ENCODE measurements at places on chromosomes 1 and 21.

DNA sequence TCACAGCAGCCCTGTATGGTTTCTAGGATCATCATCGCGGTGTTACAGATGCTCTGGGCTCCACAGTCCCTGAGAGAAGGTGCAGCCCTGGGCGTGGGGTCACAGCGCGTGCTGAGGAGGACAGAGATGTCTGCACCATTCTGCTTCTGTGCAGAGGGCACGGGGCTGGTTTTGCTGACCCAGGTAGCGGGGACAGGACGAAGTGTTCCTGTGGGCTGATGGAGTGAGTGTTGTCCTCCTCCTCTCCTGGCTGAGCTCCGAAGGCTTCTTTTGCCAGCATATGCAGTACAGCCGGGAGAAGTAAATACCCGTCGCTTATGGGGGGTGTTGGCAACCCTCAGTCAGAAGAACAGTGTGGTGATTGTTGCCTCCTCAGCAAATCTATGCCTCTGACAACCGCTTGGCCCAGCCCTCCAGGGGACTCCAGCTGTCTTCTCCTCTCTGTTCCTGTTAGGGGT is 101.5 kb downstream of the DDX20 start:
- DNase-seq = no peak

- DNase-seq = no peak
These were observed 11.4 kb upstream of the PRMT2 start for GRCh38 chr21:46624050-46624449.

- DNase-seq = no peak
These were observed 101.7 kb downstream of the UBIAD1 start for GRCh38 chr1:11374748-11375110.

DNA sequence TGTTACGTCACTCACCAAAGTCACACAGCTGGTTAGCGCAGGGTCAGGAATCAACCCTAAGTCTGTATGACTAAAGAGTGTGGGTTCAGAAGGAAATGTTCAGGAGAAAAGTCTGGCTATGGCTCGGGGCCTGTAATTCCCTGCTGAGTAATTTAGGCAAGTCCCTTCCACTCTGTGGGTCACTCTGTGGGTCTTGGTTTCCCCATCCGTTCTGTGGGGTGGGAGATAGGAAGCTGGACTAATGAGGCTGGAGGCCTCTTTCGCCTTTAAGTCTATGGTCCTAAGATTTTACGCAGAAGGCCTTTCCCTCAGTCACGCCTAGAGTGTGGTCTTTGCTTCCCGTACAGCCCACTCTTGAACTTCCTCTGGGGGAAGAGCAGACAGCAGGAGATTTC is 14.3 kb upstream of the MED18 start:
- no peak for DNase-seq

- DNase-seq = no peak
These were observed 6.2 kb downstream of the AMPD2 start for GRCh38 chr1:109625601-109626560.

DNA sequence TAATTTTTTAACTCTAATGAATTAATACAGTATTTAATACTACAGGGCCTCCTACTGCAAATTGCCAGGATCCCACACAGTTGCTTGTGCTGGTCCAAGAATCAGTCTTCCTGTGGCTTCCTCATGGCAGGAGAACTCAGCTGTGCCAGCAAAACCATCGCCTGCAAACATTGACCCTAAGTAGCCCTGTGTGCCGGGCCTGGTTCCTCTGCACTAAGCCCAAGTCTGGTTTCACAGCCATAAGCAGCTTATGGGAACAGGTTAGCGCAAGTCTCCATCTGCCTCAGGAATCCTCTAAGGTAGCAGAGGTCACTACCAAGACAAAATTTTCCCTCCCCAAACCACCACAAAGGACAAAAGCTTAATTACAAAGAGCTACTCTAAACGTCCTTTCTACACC is 216.6 kb downstream of the PLA2G4A start:
- DNase-seq = no peak

DNA sequence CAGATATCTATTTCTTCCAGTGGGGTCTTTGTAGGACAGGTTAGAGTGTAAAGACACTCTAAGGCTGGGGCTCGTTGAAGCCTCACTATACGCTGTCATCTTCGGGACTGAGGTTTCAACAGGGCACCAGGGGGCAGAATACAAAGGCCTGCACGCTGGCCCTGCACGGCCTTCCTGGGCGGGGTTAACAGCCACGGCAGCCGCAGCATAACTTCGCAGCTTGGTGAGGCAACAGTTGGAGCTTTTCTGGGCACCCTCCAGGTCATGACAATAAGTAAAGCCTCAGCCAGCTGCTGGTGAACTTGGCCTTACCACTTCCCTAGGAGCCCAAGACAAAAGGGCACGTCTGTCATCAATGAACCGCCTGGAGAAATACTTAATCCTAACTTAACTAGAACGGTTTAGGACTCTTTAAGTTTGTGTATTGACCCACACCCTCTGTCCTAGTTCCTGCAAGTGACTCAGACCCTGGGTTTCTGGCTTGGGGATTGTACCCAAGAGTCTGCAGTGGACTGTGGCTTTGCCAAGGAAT is 2.3 kb upstream of the RUNX1 start:
- no peak for DNase-seq

GRCh38 chr1:235327559-235328270 is at the start of gene ARID4B:
Gene ARID4B (minus strand): TSS chr1:235328179. CDS start chr1:235326919, 1,260 bp downstream.
- DNase-seq = no peak

DNA sequence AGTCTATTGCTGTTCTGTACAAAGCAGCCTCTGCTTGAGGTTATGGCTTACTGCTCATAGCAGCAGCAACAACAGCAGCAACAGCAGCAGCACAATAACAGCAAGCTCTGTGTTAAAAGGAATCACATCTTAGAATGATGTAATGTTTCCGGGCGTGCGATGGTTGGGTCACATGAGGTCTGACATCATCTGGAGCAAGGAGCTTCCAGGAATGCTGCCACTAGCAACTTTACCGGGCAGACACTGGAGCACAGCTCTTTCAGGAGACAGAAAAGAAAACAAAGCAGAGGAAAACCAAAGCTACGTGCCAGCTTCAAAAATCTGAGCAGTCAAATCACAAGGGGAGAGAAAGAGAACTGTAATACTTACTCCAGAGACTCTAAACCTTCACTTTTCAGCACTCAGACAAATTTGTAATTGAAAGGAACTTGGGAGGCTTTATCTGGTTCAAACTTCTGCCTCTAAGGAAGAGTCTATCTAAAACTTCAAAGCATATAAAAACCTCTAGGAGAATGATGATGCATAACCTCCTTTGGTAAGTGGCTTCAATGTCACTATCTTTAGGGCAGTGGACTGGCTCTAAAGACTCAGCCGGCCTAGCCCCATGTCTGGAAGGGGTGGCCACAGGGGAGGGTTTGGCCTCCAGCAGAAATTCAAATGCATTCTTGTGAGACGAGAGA is 28.3 kb upstream of the RAB3GAP2 start:
- DNase-seq = no peak

DNA sequence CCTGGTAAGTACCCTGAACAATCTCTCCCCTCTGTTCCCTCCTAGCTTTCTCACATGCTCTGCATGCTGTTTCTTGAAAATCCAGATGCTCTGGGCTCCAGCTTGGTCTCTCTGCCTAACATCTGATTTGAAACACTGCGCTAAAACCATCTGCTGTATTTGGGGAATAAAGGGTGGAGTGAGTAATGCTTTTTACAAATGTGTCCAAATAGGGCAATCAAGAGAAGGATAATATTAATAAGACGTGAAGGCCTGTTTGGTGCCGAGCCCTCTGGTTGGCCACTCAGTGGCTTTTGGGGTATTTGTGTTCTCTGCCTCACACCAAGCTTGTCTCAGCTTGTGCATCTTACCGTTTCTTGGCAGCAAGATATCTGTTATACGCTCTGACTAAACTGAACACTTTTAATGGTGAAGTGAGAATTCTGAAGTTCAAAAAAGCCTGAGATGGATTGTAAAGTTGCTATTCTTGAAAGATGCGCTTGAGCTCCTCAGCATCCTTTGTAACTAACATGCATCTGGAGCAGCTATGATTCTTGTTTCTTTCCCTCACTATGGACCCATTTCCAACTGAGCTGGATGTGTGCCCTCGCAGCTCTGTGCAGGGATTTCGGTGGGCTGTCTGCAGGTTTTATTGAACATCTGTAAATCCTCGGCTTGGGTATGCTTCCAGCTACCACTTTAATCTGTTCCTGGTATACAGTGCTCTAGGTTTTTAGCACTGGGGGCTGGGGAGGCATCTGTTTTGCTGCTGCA is 269.4 kb downstream of the RWDD3 start:
- DNase-seq = no peak

DNA sequence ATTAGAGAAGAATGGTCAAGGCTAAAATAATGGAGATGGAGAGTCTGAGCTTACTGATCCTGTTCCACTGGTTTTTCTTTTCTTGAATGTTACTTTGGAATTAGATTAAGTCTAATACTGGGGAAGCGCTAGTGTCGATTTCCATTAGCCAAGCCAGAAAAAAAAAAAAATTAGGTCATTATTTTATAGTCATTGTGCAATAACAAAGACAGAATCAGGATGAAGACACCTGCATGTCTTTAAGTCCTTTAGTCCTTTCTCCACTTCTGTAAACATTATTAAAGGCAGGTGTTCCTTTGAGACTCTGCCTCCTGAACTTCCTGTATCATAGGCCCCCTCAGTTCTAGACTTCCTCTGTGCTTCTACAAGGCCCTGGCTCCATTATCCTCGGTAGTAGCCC is 42.8 kb downstream of the MYSM1 start:
- peak; percentile 23 for DNase-seq

DNA sequence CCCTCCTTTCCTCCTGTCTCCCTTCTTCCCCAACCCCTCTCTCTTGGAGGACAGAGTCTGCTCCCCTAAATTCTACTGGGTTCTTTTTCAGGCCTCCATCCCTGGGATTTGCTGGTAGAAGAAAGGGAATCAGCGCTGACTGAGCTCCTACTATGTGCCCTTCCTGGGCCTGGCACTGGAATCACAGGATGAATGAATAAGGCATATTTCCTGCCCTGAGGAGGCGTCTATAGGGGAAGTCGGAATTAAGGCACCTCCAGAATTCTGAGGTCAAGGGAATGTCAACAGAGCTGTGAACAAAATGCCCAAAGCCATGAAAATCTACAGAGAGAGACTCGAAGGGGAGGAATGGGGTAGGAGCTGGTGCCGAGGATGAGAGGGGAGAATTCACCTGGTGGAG is 17.4 kb upstream of the BTG2 start:
- DNase-seq = no peak

- no peak for DNase-seq
These were observed 368.5 kb upstream of the DPYD start for GRCh38 chr1:98289311-98289710.

- peak; percentile 93 for DNase-seq
These were observed at the start of gene CNIH3 for GRCh38 chr1:224615861-224616755. Gene CNIH3 (plus strand): TSS chr1:224616317. CDS start chr1:224617175, 858 bp downstream.

GRCh38 chr1:107750364-107750959 is 214.5 kb downstream of the VAV3 start:
- DNase-seq = peak; percentile 73

- no peak for DNase-seq
These were observed 250.1 kb downstream of the KCNH1 start for GRCh38 chr1:210883821-210884220.

GRCh38 chr1:111791776-111792175 is 36.1 kb downstream of the DDX20 start:
- DNase-seq = no peak

DNA sequence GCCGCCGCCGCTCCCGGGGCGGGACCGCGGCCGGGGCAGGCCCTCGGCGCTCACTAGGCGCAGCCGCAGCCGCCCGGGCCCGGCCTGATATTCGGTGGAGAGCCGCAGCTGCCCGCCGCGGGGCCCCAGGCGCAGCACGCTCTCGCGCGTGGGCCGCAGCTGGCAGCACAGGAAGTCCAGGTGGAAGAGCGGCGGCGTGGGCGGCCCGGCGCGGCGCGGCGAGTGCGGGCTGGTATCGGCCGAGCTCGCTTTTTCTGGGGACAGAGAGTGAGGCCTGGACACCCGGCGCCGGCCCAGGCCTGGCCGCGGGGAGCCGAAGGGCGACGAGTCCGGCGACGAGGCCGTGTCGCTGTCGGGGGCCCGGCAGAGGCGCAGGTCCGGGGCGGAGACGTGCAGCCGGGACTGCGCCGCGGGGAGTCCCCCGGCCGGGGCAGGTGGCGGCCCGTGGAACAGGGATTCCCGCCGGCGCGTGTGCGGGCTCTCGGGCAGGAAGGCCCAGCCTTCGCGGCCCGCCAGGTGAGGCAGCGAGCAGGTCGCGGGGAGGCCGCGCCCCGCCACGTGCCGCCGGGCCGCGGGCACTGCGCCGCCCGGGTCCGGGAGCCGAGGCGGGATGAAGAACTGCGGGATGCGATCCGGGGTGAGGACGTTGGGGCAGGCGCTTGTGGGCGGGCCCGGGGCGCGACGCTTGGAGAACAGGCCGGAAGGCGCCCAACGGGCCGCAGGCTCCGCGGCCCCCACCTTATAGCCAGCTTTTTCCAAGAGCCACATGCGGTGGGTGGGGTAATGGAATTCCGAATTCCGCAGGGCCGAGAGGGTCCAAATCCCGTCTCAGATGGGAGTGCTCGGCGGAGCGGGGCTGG is 1.2 kb downstream of the C2CD4D start:
- no peak for DNase-seq

- DNase-seq = no peak
These were observed 104.1 kb downstream of the SLC25A24 start for GRCh38 chr1:108096089-108096488.

DNA sequence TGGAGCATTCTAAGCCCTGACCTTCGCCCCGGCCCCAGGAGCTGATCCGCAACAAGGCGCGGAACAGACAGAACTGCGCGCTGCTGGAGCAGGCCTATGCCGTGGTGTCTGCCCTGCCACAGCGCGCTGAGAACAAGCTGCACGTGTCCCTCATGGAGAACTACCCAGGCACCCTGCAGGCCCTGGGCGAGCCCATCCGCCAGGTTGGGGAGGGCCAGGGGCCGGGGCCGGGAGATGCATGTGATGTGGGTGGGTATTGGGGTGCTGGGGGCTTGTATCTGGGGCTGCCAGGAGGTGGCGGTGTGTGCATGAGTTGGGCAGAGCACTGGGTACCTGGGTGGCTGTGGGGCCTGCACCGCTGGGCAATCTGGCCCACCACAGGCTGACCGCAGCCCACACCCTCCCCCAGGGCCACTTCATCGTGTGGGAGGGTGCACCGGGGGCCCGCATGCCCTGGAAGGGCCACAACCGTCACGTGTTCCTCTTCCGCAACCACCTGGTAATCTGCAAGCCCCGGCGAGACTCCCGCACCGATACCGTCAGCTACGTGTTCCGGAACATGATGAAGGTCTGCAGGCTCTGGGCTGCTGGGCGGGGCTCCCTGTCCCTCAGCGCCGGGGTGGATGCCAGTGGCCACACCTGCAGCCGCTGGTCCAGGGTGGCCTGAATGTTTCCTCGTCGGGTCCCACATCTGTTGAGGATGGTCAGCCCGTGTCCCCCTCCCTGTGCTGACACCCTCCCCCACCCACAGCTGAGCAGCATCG is 65.8 kb downstream of the TRIM11 start:
- DNase-seq = no peak

All from NCI-H1105 (cell line).